ENCODE measurements at places on chromosomes 3 and 15.

DNA sequence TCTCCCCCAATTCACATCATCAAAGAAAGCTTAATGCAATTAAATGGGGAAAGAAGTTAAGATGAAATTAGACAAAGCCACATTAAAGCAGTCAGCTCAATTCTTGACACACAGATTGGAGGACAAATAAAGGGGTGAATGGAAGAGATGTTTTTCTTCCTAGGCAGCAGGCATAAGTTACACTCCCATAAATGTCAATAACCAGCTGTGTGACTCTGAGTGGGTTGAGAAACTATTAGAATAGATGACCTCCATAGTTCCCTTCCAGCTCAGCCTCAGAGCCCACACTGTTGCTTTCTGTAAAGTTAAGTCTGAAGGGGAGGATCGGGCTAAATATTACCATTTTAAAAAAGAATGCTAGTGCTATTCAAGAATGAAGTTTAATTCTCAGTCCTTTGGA lies 71.0 kb downstream of the THBS1 start:
- DNase-seq = no peak

GRCh38 chr3:60017631-60018030 lies 967.8 kb upstream of the CFAP20DC start:
- peak; percentile 71 for DNase-seq

- no peak for DNase-seq
Measured at GRCh38 chr3:150828261-150828660, 65.3 kb upstream of the SIAH2 start.

GRCh38 chr15:71458089-71458660 lies 342.9 kb downstream of the THSD4 start:
- DNase-seq = no peak

DNA sequence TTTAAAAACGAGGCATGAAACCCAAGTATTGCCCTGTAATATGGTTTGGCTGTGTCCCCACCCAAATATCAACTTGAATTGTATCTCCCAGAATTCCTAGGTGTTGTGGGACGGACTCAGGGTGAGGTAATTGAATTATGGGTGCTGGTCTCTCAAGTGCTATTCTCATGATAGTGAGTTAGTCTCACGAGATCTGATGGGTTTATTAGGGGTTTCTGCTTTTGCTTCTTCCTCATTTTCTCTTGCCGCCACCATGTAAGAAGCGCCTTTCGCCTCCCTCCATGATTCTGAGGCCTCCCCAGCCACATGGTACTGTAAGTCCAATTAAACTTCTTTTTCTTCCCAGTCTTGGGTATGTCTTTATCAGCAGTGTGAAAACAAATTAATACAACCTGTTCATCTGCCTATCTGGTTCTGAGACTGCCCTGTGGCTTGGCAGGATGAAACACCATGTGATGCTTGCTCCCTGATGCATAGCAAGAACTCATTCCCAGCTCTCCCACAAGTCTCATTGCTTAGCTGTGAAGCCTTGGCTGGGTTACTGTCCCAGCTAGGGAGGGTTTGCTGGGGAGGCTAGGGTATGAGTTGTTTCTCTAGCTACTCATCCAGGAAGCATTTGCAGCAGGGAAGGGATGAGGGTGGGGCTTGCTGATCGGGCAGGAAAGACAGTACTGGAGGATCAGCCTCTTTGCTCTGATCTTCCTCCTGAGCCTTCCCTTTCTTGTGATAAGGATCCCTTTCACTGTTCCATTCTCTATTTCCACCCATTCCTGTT lies 3.7 kb upstream of the SQOR start:
- DNase-seq = no peak

All from CD4-positive, alpha-beta T cell treated with Interleukin-6 for 4 hours (primary cell).